Activated T-helper 17 cell treated with anti-CD3 and anti-CD28 coated beads, Interleukin-2, amount 50 U/mL, for 72 hours (primary cell): ENCODE measurements at places on chromosomes 7 and 10.

DNA sequence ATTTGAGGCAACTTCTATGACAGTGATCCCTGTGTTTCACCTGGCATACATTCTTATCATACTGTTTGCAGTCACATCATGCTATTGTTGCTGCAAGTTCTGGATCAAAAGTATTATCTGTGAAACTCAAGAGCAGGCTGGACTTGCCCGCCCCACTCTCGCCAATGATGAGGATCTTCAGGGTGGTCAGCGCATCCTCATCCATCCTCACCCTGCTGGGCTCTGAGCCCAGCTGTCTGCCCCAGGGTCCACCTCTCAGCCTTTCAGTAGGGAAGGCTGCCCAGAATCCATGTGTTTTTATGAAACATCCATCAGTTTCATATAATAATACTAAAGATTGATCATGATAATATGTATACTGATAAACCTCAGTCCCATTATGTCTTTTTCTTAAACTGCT is 55.4 kb upstream of the KIF5B start:
- no peak for ATAC-seq

- ATAC-seq = no peak
These were observed 265.9 kb upstream of the NRP1 start for GRCh38 chr10:33600381-33600780.

- peak; percentile 50 for ATAC-seq
These were observed 41.4 kb upstream of the SGCE start for GRCh38 chr7:94697035-94697974.

DNA sequence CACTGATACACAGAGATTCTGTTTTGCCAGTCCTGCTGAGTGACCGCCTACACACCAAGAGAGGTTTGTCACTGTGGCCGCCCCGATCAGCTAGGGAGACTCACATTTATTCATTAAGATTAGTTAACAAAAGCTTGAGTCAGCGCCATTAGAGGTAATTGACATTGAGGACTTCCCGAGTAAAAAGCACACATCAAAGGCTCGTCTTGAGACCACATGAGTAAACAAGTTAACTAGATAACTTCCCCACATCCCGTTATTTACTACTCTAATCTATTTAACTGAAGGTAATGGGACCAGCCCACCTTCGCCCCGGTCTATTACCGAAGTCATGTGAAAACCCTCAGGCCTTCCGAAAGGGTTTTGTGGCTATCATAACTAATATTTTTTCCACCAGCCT is 23.0 kb downstream of the SRRM3 start:
- ATAC-seq = no peak

GRCh38 chr10:93115661-93116383 is 42.1 kb downstream of the CYP26A1 start:
- ATAC-seq = peak; percentile 70
